ENCODE measurements at places on chromosomes 6 and 20.
A peak's percentile ranks its signal among the peaks of the same experiment; 100 is the strongest.

- no peak for DNase-seq
These were observed 78.7 kb downstream of the CDH22 start for GRCh38 chr20:46229478-46230105.

DNA sequence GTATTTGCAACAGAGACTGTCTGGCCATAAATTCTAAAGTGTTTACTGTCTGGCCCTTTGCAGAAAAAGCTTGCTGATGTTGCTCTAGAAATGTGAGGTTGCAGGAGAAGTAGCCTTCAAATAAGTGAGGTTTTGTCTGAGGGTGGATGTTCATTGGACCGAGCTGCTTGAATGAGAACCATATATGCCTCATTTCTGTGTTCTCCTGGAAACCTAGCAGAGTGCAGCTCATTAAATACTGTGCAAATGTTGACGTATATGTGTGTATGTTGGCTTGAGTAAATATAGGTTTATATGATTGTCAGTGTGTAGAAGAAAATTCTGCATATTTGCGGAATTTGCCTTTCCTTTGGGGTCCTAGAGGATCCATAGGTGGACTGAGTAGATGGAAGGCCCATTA is 39.0 kb downstream of the CHMP4B start:
- no peak for DNase-seq

DNA sequence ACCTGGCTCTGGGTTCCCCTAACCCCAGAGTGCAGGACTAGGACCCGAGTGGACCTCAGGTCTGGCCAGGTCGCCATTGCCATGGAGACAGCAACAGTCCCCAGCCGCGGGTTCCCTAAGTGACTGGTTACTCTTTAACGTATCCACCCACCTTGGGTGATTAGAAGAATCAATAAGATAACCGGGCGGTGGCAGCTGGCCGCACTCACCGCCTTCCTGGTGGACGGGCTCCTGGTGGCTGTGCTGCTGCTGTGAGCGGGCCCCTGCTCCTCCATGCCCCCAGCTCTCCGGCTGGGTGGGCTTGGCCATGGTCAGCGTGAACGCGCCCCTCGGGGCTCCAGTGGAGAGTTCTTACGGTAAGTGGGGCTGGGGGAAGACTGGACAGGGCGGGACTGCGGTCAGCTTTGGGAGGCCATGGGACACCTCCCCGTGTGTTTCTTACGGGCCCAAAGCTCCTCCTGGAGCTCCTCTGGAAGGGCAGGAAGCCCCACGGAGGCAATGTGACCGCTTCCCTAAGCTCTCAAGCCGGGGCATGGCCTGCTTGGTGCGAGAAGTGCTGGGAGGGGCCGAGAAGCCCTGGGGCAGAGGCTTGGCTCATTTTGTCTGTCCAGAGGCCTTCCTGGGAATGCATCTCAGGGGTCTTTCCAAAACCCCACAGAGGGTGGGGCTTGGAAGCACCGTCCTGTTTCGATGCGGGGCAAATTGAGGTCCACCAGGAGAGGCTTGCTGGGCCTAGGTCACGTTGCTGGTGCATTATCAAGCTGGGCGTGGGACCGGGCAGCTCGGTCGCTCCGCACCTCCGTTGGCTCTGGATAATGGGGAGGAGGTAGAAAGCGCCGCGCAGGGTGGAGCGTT is at the start of gene HNF4A:
TSS of gene HNF4A (plus strand) at position 202 of the 855 bp plus-strand sequence. CDS start at position 308, 106 bp downstream.
- no peak for DNase-seq

DNA sequence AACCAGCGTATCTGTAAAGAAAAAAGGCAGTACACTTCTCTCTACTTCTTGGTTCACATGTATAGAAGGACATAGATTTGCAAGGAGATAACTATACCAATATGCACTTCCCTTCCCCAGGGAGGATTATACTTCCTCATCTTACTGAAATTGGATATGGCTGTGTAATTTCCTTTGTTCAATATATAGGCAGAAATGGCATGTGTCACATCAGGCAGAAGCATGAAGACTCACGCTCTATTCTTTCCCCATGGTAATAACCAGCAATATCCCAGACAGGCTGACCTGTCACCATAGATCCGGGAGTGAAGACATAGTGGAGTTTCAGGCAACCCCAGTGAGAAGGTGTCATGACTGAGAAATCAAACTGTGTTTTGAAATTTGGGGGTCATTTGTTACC is 518.3 kb downstream of the KIF16B start:
- DNase-seq = no peak

- DNase-seq = no peak
These were observed 107.6 kb upstream of the SGK1 start for GRCh38 chr6:134425513-134425912.

- DNase-seq = no peak
These were observed 16.5 kb upstream of the RBPJL start for GRCh38 chr20:45289942-45290676.

DNA sequence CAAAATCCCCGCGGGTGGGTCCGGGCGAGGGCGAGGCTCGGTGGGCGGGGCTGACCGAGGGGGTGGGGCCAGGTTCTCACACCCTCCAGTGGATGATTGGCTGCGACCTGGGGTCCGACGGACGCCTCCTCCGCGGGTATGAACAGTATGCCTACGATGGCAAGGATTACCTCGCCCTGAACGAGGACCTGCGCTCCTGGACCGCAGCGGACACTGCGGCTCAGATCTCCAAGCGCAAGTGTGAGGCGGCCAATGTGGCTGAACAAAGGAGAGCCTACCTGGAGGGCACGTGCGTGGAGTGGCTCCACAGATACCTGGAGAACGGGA is 809 bp downstream of the HLA-G start:
- DNase-seq = peak; percentile 4

Measured in CD4-positive, alpha-beta T cell treated with Interleukin-4 for 4 hours (primary cell).